Activated T-helper 9 cell treated with anti-CD3 and anti-CD28 coated beads, Interleukin-2, amount 50 U/mL, for 16 hours (primary cell): ENCODE measurements at places on chromosomes 3 and 15.

GRCh38 chr15:77688266-77688665 lies 55.6 kb upstream of the LINGO1 start:
- no peak for DNase-seq

GRCh38 chr3:57274845-57275244 lies 17.6 kb downstream of the ASB14 start:
- no peak for DNase-seq

- no peak for DNase-seq
These were observed 87.4 kb upstream of the CACNA2D3 start for GRCh38 chr3:54034971-54035370.

DNA sequence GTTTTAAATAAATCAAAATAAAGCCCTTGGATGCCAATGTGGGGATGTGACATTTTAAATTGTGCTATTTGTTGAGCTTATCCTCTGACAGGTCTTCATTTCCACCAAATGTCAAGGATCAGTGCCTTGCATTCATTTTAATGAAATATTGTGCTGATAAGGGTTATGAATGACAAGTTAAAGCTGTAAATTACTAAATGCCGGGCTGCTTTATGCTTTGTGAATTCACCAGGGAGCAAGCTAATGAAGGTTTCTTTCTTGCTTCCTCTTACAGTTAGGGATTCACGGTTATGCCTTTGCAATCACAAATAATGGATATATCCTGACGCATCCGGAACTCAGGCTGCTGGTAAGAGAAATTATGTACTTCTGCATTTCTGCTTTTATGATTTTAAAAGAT lies 81.7 kb downstream of the LRTM1 start:
- DNase-seq, result no peak

- no peak for DNase-seq
These were observed 111.0 kb downstream of the RFTN1 start for GRCh38 chr3:16402451-16402850.

GRCh38 chr3:108090049-108090700 lies 656 bp downstream of the CD47 start:
- DNase-seq, result peak; percentile 50

DNA sequence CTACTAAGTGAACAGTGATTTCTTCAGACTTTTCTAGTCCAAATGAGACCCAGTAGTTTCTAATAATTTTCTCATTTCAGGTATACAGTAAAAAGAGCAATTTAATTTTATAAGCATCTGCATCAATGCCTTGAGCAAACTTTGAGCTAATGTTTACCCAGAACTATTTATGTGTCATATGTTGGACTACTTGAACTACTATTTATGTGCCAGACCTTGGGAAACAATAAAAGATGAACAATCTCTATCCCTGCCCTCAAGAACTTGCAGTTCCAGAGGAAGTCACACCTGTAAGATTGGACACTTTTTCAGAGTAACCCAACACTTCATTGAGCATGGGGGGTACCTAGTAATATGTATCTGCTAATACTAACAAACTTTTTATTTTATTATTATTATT lies 2.3 kb upstream of the UBE3A start:
- no peak for DNase-seq

DNA sequence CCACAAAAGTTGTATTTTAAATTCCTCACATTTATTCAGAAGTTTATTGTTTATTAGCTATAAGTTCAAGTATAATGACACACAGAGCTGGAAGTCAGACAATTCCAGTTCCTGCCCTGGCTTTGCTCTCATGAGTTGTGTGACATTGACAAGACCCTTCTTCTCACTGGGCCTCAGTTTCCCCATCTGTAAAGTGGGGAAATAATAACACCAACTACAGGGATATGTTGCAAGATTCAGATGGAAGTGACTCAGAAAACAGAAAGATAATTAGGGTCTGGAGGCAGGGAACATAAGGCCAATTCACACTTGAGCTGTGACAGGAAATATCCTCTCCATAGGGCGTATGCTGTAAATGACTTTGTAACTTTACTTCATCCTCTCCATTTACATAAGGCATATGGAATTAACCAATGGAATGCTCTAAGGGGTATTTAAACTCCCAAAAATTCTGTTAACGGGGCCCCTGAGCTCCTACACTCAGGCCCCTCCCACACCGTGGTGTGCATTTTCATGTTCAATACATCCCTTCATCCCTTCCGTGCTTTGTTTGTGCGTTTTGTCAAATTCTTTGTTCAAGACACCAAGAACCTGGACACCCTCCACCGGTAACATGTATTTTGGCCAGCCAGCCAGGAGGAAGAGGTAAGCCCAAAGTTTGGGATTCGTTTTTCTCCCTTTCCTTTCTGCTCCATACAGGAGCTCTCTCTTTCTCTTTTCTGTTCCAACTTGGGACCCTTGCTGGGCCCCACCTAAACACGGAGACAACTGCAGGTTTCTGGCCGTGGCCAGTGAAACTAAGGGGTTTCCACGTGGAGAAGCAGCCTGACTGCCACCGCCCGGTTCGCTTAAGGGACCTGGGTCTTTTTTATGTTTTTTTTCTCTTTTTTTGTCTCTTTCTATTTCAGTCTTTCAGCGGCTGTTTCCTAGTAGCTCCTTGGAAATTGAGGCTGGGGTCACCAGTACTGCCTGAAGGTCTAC lies 16.9 kb downstream of the CYP11A1 start:
- no peak for DNase-seq

- no peak for DNase-seq
These were observed 40.6 kb upstream of the FXR1 start for GRCh38 chr3:180871901-180872300.

DNA sequence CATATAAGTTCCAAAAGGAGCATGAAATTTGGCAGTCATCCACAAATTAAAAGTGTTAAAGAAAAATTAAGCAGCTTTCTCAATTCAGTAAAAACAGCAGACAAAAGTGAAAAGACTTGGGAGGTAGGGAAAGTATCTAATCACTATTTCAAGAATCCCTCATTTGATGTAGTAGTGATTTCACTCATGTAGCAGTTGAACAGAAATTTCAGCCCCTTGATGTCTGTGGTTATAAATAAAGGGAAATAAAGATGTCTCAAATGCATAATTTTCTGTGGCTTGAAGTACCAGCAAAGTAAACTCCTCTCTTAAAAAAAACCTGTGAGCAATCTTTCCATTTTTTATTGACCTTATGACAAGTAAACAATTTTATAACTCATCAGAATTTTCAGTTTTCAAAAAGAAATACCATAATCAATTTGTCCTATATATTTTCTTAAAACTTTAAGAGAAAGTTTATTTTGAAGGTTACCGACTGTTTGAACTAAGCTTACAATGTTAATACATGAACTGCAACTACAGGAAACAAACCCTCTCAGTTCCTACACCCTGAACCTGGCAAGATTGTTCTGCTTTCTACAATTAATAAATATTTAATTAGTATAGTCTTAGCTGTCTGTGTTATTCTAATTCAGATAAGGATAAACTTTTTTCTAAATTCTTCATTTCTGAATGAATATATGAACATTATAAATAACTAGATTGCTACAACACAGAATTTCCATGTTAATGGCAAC lies 94.2 kb downstream of the CBLB start:
- DNase-seq, result no peak

- DNase-seq, result no peak
These were observed 730.2 kb downstream of the TUSC7 start for GRCh38 chr3:117439812-117440211.

- DNase-seq, result no peak
These were observed 52.3 kb upstream of the FGF7 start for GRCh38 chr15:49370782-49371181.

- DNase-seq, result no peak
These were observed 360.4 kb upstream of the FRG2C start for GRCh38 chr3:75303741-75304140.

DNA sequence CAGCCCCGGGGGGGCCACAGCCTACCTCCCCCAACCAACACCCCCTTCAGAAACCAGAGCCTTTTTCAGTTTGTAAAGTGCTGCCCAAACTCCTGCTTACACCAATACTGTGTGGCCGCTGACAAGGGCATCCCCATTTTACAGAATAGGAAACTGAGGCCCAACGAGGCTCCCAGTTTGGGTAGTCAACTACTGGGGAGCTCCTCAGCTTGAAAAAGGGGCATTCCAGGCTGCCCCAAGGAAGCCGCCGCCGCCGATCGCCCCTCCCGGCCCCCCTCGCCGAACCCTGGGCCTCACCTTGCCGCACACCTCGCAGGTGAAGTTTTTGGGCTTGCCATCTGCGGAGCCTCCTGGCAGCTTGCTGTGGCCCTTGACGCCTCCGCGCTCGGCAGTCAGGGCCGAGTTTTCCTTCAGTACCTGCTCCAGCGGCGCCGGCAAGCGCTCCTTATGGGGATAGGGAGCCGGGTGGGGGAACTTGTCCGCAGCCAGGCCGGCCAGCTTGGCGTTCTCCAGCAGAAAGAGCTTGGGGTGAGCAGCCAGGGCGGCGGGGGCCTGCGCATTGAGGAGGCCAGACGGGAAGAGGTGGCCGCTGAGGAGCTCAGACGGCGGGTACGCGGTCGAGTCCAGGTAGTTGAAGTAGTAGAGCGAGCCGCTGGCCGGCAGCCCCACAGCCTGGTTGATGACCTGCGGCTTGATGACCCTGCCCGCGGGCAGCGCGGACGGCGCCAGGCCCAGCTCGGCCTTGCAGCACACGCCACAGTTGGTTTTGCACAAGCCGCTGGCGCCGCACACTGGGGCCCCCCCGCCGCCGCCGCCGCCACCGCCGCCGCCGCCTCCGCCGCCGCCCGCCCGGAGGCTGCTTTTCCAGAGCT lies 1.4 kb downstream of the FEZF2 start:
- DNase-seq, result no peak

DNA sequence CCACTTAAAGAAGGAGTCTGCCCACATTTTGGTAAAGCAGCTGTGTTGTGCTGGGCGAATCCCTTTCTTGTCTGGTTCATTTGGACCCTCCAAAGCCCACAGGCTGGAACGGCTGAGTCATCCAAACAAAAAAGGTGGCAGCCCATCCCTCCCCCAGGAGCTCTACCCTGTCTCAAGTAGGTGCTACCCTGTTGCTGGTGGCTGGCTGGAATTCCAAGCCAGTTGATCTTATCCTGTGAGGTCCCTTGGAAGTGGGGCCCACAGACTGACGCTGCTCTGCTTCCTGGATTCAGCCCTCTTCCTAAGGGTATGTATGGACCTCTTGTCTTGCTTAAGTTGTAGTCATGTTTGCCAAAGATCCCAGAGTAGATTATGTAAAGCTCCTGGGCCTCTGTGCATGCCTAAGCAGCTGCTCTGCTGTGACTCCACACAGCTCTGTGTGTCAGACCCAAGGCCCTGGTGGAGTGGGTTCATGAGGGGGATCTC lies 44.5 kb downstream of the CCR1 start:
- no peak for DNase-seq

DNA sequence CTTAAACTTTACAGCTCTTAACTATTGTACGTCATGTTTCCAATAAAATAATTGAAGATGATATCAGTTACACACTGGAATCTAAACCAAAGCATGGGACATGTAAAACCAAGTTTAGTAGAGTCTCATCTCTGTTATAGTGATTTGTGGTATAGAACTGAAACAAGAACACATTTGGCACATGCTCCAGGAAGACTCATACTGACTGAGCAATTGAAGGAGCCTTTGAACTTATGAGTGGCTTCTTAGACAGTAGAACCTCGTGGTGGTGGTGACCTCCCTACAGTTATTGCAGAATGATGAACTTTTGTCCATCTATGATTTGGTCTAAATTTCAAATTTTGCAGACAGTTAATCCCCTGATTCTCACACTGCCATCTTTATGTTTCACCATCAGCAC lies 729.7 kb downstream of the ROBO1 start:
- no peak for DNase-seq

- no peak for DNase-seq
These were observed 346.9 kb downstream of the PLCL2 start for GRCh38 chr3:17231537-17232261.

DNA sequence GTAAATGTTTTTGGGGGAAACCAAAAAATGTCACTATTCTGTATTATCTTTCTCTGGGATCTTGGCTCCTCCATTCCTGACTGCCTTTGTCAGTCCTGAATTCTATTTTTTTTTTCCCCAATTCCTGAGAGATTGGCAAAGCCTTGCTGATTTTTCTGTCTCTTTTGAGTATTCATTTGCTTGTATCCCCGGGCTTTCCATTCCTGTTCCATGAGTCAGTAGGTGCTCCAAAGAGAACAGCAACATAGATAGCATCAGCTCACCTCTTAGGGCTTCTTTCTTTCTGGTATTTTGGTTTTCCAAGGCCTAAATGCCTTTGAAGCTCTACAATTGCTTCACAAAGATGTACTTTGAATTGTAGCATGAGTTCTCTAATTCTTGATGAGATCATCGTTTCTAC lies 271.7 kb upstream of the LRRC3B start:
- DNase-seq, result no peak

DNA sequence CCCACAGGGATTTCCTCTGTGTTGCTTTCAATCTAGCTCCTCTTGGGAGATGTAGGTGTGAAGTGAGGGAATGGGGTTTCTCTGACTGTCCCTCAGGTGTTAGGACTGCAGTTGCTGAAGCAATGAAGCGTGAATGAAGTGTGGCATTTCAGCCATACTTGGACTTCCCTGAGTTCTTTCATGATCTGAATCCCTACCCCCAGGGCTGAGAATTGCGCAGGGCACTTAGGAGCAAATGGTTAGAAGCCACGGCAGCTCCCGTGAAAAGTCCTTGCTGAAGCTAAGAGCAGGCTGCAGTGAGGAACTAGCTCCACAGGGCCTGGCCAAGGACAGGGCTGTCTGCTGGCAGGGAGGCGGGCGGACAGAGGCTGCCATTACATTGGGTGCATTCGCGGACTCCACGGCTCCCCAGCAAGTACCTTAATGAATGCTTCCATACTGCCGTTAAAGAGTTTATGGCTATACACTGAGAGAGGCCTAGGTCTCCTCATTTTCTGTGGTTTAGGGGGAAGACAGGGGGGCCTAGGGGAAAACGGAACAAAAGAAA lies 69.0 kb upstream of the RAD18 start:
- DNase-seq, result no peak

DNA sequence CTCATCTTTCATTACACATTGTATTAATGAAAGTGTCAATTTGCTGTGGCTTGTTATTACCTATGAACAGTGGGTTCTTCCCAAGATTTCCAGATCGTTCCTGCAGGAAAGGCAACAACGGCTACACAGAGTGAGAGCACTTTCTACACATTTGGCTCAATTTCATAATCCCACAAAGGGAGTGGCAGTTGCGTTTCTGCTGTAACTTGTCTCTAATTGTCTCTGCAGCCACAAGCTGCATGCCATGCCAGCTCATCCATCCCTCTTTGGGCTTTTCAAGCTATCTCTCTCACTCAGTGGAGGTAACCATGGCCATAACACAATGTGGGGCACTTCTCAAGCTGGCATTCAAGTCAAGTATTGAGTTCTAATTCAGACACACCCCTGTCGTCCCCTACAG lies 27.7 kb upstream of the CPNE4 start:
- DNase-seq, result no peak

GRCh38 chr3:40920041-40920440 lies 279.3 kb upstream of the CTNNB1 start:
- no peak for DNase-seq

GRCh38 chr15:78540141-78540870 lies at the start of gene PSMA4:
Gene PSMA4, plus strand, starts transcription at chr15:78540444. Its CDS starts 1,484 bp downstream, at chr15:78541928.
- DNase-seq, result peak; percentile 91
